ENCODE measurements at places on chromosomes 1 and 21.

- DNase-seq = no peak
These were observed 48.5 kb downstream of the BACE2 start for GRCh38 chr21:41216486-41216885.

GRCh38 chr21:46050668-46051378, 47.1 kb upstream of the COL6A2 start:
- DNase-seq = no peak

GRCh38 chr1:62905309-62905708, 121.4 kb downstream of the ATG4C start:
- DNase-seq = no peak

DNA sequence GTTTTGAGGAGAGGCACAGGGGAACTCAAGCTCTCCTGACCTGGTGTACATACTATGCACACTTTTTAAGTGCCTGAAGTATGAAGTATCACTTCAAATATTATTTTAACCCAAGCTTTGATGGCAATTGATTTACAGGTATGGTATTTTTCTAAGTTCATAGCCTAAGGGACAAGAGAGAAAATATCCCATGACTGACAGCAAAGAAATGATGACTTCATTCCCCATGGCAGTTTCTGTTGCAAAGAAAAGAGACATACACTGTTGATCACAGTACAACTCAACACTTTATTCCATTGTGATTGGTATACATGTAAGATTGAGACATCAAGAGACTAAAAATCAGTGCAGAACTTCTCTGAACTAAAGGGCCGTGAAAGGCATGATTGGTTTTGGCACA, 41.8 kb upstream of the BCL10 start:
- DNase-seq = no peak

DNA sequence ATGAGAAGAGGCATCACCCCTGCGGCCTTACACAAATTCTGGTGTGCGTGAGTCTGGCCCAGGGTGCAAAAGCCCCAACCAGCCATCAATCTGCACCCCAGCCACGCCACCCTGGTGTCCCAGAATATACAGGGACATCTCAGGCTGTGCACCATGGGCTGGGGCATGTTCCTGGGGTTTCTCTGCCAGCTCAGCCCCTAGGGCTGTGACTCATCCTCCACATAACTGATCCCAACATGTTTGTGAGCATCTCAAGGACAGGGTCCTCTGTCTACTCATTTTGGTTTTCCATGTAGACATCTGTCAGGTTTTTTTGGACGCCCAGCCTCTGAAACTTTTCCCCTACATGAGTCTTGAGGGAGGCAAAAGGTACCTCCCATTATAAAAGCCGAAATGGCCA, 511 bp downstream of the ZNF683 start:
- no peak for DNase-seq

DNA sequence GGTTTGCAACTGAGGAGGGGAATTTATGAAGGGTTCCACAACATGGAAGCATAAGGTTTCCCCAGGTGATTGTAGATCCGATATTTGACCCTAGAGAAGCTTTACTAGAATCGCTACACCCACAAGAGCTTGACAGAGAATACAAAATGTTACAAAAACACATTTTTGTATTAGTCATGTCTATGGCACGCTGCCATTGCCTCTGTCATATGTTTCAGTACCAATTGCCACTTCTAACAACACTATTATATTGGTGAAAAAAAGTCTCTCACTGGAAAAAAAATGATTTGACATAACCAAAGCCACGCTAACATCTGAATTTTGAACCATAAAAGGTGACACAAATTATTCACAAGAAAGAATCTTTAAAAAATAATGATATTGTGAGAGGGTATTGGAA, 214.5 kb downstream of the KCNT2 start:
- no peak for DNase-seq

GRCh38 chr1:31617916-31618746, 642 bp downstream of the HCRTR1 start:
- DNase-seq = peak; percentile 7

DNA sequence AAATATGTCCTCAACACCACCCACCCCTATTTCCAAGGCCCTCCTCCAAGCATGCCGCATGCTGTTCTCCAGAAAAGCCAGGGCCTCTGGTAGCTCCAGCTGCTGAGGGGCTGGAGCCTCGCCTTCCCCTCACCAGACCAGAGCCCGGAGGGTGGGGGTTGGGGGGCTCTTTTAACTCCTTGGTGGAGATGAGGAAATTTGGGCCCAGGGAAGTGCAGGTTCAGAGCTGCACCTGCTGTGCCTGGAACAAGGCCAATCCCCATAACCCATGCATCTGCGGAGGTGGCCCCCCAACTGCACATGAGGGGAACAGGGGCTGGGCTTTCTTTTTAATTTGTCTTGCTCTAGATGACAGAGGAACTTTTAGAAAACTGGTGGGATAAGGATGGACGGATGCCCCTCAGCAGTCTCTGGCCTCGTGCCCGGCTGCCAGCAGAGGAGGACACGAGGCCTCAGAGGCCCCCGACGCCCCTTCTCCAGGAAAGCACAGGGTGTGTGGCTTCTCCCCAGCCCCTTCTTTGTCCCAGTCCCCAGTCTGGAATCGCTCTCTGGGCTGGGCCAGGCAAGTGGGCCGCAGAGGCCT, 550 bp upstream of the SELENON start:
- DNase-seq = no peak

DNA sequence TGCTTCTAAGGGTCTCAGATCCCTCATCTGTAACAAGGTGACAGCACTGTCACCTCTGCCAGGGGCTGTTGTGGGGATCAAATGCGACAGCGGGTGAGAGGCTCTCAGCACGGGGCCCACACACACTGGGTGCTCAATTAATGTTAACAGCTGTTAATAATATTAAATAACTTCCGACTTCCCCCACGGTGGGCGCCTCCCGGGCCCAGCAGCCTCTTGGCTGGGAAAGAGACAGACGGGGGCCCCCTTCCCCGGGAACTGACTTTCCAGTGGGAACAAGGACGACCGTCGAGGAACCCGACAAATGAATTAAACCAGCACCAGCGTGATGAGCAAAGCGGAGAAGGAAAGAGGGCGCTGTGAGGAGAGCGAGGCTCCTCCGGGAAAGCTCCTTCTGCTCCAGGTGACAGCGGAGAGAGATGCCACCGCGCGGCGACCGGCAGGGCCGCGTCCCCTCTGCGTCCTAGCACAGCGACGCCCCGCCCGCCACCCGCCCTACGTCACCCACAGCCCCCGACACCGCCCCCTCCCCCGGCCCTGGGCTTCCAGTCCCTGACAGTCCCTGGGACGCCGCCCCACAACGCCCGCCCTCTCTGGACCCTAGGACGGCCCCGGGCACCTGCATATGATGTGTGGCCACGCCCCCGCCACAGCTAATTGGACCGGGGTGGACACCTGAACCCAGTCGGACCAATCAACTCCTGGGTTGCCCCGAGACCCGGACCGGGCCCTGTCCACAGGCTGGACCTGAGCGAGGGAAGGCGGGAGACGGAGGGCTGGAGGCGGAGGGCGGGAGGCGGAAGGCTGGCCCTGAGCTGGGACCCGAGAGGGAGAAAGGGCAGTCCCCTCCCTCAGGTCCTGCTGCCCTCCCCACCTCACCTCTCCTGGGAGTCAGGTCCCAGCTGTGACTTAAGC, 38.2 kb downstream of the MATN1 start:
- DNase-seq = no peak

DNA sequence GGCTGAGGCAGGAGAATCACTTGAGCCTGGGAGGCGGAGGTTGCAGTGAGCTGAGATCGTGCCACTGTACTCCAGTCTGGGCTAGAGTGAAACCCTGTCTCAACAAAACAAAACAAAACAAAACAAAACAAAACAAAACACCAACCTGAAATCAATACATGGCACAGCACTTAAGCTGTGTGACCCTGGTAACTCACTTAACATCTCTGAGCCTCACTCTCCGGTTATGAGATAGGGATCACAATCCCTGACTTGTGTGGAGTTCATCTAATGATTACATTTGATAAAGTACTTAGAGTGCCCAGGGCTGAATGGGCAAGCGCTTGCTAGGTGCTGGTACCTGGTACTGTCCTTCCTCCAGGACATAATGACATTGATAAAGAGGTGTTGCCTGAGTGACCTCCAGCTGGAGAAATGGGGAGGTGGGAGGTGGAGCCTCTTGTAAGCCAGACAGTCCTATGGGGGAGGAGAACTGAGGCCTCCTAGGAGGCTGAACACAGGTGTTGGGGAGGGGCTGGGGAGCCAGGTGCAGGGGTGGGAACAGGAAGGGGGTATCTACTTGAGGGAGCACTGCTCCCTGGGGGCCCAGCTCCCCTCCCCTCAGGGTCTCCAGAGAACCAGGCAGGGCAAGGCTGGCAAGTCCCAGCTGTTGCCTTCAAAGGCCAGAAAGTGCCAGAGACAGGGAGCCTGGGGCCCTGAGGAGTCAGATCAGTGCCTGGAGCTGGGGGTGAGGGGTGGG, 17.9 kb downstream of the FOXO6 start:
- DNase-seq = no peak

DNA sequence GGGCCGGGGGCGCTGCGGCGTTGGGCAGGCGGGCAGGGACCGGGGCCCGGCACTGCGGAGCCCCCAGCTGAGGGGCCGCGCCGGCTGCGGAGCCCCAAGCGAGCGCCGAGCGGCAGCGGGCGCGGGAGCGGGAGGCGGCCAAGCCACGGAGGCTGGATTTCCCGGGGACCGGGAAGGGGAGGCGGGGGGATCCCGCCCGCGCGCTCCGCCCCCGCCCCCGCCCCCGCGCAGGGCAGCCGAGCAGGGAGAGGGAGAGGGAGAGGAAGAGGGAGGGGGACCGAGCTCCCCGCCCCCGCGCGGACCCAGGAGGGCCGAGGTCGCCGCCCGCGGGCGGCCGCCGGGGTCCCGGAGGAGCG, at the start of gene DLGAP3:
Gene DLGAP3 (minus strand): TSS at position 154 of the 356 bp plus-strand sequence. CDS start 24,267 bp downstream, outside the sequence.
- DNase-seq = no peak

DNA sequence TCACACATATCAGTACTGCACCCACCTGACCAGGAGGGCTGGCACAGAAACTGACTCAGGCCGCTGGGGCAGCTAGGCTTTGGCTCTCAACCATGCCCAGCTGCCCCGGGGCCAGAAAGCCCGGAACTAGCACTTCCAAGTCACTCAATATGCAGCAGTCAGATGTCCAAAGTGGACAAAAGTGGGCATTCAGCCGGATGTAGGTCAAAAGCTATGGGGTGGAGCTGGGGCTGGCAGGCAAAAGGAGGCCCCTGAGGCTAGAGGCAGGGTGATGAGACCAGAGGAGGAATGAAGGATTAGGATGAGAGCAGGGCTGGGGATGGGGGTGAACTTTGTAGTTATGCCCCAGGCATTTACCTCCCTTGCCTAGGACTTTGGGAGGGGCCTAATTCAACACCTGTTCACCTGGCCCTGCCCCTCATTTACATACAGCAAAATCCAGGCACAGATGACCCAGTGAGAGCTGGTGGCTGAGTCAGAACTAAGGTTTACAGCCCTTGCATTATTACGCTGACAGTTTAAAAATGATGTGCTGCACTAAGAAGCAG, 30.7 kb upstream of the EDN2 start:
- no peak for DNase-seq

DNA sequence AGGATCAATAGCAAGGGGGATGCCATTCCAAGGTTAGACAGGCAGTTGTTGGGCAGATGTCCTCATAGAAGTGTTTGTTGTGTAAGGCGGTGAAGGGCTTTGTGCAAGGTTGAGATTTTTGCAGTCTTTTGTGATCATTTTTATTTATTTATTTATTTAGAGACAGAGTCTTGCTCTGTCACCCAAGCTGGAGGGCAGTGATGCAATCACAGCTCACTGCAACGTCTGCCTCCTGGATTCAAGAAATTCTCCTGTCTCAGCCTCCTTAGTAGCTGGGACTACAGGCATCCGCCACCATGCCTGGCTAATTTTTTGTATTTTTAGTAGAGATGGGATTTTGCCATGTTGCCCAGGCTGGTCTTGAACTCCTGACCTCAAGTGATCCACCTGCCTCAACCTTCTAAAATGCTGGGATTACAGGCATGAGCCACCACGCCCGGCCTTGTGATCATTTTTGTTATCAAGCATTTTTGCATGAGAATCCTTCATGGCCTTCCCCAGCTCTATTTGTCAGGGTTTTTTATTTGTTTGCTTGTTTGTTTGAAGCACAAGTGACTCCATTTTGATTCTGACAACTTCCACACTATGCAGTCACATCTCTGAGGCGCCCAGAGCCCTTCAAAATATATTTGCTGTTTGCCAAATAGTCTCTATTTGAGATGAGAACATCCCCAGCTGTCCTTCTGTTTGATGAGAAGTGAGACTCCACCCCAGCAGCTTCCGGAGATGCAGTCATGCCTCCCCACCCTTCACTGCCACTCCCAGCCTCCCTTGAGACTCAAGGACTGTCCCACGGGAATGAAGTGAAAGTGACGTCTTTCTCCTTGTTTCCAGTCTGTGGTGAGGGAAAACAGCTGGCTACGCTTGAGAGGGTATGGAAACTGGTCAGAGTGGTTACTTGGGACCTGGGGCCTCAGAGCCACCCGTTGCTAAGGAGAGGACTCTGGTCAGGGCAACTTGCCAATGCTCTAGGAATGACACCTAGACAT, 38.0 kb downstream of the TMEM50B start:
- DNase-seq = no peak

- DNase-seq = no peak
These were observed 1.1 kb upstream of the TMEM52 start for GRCh38 chr1:1920057-1920607.

GRCh38 chr1:17520473-17521319, 18.8 kb upstream of the ARHGEF10L start:
- DNase-seq = no peak

- DNase-seq = no peak
These were observed 1.9 kb upstream of the CA6 start for GRCh38 chr1:8943498-8944405.

GRCh38 chr1:231855361-231855760, 228.8 kb downstream of the DISC1 start:
- DNase-seq = no peak

DNA sequence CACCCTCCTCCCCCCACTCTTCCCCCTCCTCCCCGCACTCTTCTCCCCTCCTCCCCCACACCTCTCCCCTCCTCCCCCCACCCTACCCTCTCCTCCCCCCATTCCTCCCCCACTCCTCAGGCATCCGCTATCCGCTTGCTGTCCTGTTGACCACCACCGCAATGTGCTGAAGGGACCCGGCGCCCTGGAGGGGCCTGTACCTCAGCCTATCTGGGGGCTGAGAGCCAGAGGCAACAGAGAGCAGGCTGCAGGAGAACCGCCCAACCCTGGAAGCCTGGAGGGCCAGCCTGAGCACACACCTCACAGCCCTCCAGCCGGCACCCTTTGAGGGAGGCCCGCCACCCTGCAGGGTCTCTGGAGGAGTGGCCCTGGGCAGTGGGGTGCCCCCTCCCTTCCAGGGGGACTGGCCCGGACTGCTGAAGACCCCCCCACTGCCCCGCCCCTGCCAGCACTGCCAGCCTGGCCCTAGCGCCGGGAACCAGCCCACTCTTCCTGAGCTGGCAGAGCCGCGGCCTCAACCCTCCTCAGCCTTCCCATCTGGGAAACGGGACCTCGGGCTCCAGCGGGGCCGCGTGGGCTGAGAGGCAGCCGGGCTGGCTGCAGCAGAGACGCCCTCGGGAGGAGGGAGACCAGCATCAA, 1.2 kb downstream of the C1QTNF12 start:
- no peak for DNase-seq

- DNase-seq = no peak
These were observed 23.7 kb downstream of the NKAIN1 start for GRCh38 chr1:31216016-31216415.

DNA sequence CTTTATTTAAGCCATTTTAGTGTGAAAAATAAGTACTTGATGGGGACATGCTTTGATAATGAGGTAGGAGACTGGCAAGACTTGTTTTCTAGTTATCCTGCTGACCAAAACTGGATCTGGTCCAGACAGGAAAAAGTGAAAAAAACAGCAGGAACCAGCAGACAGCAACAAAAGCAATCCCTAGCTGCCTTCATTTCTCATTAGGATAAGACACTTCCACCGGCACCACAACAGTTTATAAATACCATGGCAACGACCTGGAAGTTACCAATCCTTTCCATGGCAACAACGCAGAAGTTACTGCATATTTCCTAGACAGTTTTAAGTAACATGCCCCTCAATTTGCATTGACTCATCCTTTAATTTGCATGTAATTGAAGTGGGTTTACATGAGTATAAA, 993.8 kb upstream of the NCAM2 start:
- DNase-seq = no peak
